Naive thymus-derived CD8-positive, alpha-beta T cell (primary cell): ENCODE measurements at places on chromosomes 11 and 22.

DNA sequence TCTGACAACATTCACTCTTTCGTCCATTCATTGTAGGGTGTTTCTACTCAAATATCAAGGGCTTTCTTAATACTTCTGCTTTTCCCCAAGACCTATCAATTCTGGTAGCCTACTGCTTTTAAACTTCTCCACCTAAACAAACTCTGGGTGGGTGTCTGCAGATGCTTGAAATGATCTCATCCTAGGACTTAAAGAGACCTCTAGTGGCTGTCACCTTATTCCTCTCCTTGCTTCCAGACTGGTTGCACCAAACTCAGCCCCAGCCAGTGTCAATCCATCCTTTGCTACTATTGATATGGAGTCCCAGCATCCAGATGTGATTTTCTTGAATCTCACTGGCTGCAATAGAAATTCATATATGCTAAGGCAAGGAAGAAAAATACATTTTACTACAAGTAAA, 274.7 kb downstream of the NXPE2 start:
- no peak for DNase-seq
- H3K36me3 ChIP-seq, result no peaks in the 10 kb centered on the region
- H3K4me3 ChIP-seq, result no peak overlapping the region
- peaks cover 3% of the 10 kb centered on the region for H3K27me3 ChIP-seq

DNA sequence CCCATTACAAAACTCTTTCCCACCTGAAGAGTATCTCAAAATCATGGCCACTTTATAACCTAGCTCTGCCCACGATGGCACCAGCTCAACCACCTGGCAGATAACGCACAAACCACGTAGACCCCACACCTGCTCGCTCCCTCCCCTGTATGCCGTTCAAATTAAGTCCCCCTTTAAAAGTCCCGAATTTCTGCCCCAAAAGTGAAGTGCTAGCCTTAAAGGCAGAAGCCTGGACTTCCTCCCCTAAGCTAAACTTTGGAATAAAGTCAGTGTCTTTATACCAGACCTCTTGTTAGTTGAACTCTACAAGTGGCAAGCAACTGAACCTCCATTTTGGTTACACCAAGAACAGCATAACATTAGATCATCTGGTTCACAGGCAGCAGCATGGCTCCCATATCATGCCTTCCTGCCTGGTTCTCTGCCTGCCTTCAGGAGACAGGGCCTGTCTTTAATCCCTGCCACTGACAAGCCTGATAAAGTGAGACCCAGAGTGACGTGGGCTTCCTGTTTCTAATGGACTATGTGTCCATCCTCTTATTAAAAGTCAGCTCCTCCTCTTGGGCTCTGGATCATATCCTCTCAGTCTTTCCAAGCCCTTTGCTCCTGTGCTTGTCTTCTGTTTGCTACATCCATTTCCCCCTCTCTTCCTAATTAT, 32.6 kb upstream of the NNMT start:
- no peaks in the 10 kb centered on the region for H3K36me3 ChIP-seq
- no peak overlapping the region for H3K4me3 ChIP-seq

- H3K27me3 ChIP-seq, result no peaks in the 10 kb centered on the region
- H3K27ac ChIP-seq, result peak overlapping the region; percentile 88
- peak; percentile 18 for DNase-seq
- H3K36me3 ChIP-seq, result no peaks in the 10 kb centered on the region
These were observed 924 bp downstream of the YPEL1 start for GRCh38 chr22:21734540-21735199.

DNA sequence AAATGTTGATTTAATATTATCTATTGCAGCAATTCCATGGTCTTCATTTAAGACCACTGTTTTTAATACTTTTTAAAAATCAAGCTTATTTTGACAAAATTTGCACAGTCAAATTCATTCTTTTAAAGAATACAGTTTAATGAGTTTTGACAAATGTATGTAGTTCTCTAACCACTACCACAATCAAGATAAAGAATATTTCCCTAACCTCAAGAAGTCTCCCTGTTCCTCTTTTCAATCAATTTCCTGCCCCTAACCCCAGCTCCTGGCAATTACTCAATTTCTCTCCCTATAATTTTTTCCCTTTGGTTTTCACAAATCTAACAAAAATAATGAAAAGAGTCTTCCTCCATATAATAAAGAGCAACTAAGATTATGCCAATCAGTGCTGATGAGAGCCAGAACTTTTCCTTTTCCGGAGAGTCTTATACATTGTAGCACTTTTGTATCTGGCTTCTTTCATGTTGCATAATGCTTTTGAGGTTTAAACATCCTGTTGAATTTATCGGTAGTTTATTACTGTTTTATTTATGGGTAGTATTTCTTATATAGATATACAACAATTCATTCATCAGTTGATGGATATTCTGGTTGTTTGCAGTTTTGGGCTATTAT, 231.7 kb downstream of the AASDHPPT start:
- H3K27ac ChIP-seq, result no peak overlapping the region
- H3K27me3 ChIP-seq, result peaks cover 3% of the 10 kb centered on the region
- H3K4me3 ChIP-seq, result no peak overlapping the region
- H3K36me3 ChIP-seq, result no peaks in the 10 kb centered on the region
- H3K4me1 ChIP-seq, result no peaks in the 10 kb centered on the region

GRCh38 chr22:45218976-45219375, 21.7 kb downstream of the KIAA0930 start:
- H3K27me3 ChIP-seq, result no peaks in the 10 kb centered on the region
- H3K4me1 ChIP-seq, result peaks cover 9% of the 10 kb centered on the region
- H3K36me3 ChIP-seq, result no peaks in the 10 kb centered on the region
- no peak overlapping the region for H3K27ac ChIP-seq
- no peak overlapping the region for H3K4me3 ChIP-seq

GRCh38 chr11:35935390-35935789, 8.5 kb upstream of the LDLRAD3 start:
- no peak overlapping the region for H3K27ac ChIP-seq
- peaks cover 46% of the 10 kb centered on the region for H3K27me3 ChIP-seq
- no peaks in the 10 kb centered on the region for H3K36me3 ChIP-seq
- no peak for DNase-seq
- H3K4me3 ChIP-seq, result no peak overlapping the region

DNA sequence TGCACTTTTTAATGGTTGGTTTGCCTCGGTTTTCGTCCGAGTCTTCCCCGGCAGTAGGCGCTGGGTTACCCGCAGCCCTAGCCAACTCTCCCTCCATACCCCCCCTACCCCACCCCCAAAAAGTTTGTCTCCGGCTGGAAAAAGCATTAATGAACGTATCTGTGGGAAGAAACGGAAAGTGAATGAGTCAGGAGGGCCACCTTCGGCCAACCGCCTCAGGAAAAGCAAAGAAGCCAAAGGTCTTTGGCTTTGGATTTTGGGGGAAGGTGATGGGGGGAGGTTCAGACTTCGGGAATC, 508 bp upstream of the FLI1 start:
- no peak for DNase-seq
- peak overlapping the region; percentile 95 for H3K4me3 ChIP-seq
- peak overlapping the region; percentile 99 for H3K27ac ChIP-seq

- no peaks in the 10 kb centered on the region for H3K27me3 ChIP-seq
- no peak for DNase-seq
- H3K4me3 ChIP-seq, result no peak overlapping the region
- no peak overlapping the region for H3K27ac ChIP-seq
- no peaks in the 10 kb centered on the region for H3K36me3 ChIP-seq
These were observed 106.0 kb downstream of the RPL27A start for GRCh38 chr11:8788616-8789015.

DNA sequence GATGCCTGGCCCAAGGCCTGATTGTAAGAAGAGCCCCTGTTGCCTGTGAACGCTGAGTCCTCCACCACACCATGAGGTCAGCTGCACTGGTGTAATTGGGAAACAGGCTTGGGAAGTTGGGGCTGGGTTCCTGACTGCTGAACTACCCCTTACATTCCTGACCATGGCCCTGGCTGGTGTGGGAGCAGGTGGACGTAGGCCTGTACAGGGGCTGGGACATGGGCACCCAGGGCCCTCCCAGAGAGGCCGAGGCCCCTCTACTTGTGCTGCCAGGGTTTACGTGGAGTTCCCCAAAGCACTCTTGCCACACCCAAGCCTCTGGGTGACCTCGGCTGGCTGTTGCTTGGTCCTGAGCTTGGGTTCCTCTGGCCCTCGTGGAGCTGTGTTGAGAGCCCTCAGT, 5.4 kb downstream of the RELT start:
- H3K27me3 ChIP-seq, result no peaks in the 10 kb centered on the region
- peaks cover 3% of the 10 kb centered on the region for H3K36me3 ChIP-seq
- H3K27ac ChIP-seq, result no peak overlapping the region
- no peak for DNase-seq
- no peak overlapping the region for H3K4me3 ChIP-seq

DNA sequence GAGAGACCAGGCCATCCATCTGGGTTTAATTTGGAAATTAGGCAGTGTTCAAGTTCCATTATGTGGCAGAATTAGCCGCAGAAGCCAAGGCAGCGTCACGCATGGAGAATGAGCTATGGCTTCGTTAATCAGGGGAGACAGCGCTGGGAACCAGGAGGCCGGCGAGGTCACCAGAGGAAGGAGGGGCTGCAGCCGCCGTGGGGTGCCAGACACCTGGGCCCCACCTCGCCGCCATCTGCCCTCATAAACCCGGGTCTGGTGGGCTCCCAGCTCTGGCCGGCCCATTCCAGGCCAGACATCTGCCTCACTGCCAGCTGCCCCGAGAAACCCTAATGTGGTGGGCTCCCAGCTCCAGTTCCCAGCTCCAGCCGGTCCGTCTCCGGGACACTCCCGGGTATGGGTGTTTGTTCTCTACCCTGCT, 676.9 kb downstream of the BRD1 start:
- no peaks in the 10 kb centered on the region for H3K4me1 ChIP-seq
- H3K27ac ChIP-seq, result no peak overlapping the region
- no peak for DNase-seq

DNA sequence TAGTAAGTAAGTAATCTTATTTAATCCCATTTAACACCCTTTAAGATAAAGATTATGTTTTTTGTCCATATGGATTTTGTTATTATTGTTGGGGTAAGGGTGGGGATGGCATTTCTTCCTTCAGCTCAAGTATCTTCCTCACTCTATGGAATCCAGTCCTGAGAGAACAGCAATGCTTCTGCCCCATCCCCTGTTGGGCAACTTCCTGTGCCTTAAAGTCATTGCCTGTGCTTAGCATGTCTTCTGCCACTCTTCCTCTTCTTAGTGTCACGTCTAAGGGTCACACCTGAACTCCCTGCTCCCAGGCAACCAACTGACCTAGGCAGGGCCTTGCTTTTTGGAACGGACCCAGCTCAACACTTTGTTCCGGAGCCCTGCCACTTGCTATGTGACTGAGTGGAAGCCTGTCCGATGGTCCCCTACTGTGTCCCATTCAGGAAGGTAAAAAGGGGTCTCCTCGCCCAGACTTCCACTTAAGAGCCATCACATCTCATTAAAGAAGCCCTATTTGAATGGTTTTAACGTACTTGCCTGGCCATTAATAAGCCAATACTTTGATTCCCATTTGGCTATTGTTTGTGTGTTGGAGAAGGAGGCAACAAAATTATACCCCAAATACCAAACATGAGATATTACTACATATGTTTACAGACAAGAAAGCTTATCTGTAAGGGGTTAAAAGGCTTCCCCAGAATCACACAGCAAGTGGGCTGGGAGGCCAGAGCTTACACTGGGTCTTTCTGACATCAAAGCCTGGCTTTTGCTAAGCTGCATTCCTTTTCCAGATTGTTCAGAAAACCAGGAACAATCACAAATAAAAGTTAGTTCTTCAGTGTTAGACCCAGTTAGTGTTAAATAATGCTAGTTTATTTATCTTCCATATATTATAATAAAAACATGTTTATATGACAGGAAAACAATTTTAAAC, 59.2 kb downstream of the RAB38 start:
- no peaks in the 10 kb centered on the region for H3K4me1 ChIP-seq
- no peak for DNase-seq
- H3K27ac ChIP-seq, result no peak overlapping the region
- H3K36me3 ChIP-seq, result no peaks in the 10 kb centered on the region

DNA sequence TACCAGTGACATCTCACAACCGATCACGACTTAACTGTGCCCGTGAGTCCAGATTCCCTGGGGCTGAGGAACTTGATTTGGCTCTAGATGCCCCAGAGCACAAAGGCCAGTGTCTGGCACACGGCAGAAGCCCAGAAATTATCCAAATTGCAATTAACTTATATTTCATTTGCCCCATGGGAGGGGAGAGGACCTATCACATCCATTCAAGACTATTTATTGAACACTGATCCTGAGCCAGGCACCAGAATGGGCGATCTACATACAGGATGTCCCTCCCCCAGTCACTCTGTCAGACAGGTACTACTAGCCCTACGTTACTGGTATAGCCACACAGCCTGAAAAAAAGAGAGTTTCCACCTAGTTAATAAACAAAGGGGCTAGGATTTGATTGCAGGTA, 5.1 kb downstream of the DNAL4 start:
- H3K27ac ChIP-seq, result no peak overlapping the region
- peaks cover 9% of the 10 kb centered on the region for H3K4me1 ChIP-seq
- H3K27me3 ChIP-seq, result no peaks in the 10 kb centered on the region
- no peak overlapping the region for H3K4me3 ChIP-seq

DNA sequence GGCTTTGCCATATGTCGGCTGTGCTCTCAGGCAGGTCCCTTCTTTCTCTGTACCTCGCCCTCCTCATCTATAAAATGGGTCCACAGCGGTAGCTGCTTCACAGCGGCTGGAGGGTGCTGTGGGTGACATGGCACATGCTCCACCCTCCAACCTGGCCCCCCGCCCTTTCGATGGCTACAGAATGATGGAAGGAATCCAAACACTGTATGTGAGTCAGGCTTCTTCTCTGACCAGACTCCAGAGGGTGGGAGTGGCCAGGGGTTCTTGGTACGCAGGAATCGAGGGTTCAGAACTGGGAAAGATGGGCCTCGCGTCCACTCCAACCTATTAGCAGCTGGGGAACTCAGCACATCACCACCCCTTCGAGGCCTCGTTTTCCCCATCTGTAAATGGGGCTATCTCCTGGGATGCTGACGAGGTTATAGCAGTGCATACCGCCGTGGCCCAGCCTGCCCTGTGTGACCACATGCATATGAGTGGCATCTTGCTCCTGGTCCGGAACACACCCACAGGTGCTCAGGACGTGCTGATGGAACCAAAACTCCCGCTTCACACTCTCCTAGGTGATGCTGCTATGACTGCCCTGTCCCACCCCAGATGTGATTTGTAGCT, 26.4 kb downstream of the MN1 start:
- H3K4me3 ChIP-seq, result no peak overlapping the region
- no peaks in the 10 kb centered on the region for H3K36me3 ChIP-seq
- H3K4me1 ChIP-seq, result no peaks in the 10 kb centered on the region
- no peak for DNase-seq
- peaks cover 2% of the 10 kb centered on the region for H3K27me3 ChIP-seq

GRCh38 chr11:68194675-68195294, 18.3 kb downstream of the KMT5B start:
- H3K36me3 ChIP-seq, result peaks cover 12% of the 10 kb centered on the region
- H3K4me1 ChIP-seq, result peaks cover 84% of the 10 kb centered on the region
- H3K4me3 ChIP-seq, result no peak overlapping the region
- no peaks in the 10 kb centered on the region for H3K27me3 ChIP-seq
- no peak for DNase-seq
- no peak overlapping the region for H3K27ac ChIP-seq
